ENCODE measurements at places on chromosomes 3 and 15.

- DNase-seq: no peak
Measured at GRCh38 chr3:87361271-87361670, 84.9 kb upstream of the POU1F1 start.

- DNase-seq: no peak
Measured at GRCh38 chr3:124034016-124034843, 42.3 kb upstream of the ROPN1 start.

GRCh38 chr15:28123408-28124023 is 24.4 kb upstream of the OCA2 start:
- no peak for DNase-seq

- no peak for DNase-seq
Measured at GRCh38 chr3:134652409-134652831, 1.6 kb upstream of the KY start.

DNA sequence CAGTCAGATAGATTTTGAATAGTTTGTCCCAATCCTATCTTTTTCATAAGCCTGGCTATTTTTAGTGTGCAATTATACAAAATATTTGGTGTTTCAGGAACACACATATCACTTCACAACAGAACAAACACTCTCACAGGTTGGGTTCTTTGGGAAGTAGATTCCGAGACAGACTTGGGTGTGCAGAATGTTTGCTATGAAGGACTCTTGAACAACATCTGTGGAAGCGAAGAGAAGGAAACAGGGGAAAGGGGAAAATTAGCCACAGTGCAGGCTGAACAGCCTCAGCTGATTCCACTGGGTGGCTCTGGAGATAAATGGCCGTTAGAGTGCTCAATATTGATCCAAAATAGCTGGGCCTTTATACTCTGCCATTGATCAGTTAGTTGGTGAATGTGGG is 61.8 kb downstream of the GUCA1C start:
- no peak for DNase-seq

GRCh38 chr3:39295184-39295775 is 15.4 kb upstream of the CX3CR1 start:
- no peak for DNase-seq

- no peak for DNase-seq
Measured at GRCh38 chr3:19155375-19155774, 7.1 kb downstream of the KCNH8 start.

DNA sequence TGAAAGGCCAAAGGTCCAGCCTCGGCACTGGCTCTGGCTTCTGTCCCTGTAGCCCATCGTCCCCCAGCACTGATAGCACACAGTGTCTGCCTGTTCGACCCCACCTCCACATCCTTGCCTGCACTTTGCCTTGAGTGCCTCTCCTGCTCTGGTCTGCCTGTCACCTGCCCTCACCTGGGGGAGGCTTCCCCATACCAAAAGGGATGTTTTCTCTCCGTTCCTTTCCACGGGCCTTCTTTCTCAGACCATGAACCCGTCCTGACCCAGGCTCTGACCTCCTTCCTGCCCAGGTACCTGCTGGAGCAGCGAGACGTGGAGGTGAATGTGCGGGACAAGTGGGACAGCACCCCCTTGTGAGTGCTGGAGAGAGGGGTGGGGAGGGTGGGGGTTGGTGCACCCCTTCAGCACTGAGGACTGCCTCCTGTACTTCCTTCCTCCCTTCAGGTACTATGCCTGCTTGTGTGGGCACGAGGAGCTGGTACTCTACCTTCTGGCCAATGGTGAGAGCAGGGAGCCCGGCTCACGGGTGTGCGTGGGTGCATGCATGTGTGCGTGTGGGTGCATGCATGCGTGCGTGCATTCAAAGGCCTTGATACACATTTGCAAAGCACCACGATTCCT is 1.5 kb downstream of the ABTB1 start:
- no peak for DNase-seq

GRCh38 chr15:93043621-93044300 is 45.2 kb downstream of the RGMA start:
- DNase-seq: no peak

GRCh38 chr3:66904831-66905493 is 93.1 kb upstream of the KBTBD8 start:
- no peak for DNase-seq

DNA sequence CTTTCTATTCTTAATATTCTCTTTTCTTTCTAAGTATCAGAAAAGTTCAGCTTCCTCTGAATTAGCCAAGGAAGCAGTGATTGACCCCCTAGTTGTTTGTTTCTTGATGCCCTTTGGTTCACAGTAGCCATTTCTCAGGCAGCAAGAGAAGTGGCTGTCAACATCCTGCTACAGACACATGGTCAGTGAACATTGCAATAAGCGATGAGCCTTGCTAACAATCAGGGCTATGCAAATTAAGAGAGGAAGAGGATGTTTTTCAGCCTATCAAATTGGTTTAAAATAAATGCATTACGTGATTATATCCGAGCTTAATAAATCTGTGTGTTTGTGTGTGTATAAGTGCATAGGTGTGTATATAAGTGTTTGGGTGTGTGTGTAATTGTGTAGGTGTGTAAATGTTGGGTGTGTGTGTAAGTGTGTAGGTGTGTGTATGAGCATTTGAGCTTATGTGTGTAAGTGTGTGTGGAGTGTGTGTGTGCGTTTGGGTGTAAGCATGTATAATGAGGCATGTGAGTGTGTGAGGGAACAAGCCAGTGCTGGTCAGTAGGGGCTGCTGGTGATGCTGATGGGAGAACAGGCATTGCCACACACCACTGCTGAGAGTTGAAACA is 78.1 kb upstream of the XCR1 start:
- no peak for DNase-seq

DNA sequence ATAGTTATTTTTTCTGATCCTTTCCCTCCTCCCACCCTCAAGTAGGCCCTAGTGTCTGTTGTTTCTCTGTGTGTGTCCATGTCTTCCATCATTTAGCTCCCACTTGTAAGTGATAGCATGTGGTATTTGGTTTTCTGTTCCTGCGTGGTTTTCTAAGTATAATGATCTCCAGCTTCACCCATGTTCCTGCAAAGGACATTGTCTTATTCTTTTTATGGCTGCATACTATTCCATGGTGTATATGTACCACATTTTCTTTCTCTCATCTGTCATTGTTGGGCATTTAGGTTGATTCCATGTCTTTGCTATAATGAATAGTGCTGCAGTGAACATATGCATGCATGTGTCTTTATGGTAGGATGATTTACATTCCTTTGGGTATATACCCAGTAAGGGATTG is 145.7 kb upstream of the NR2E3 start:
- no peak for DNase-seq
